ENCODE measurements at places on chromosomes 4 and X.
A peak's percentile ranks its signal among the peaks of the same experiment; 100 is the strongest.

- DNase-seq: no peak
Observed at GRCh38 chrX:115533485-115533884, 27.5 kb upstream of the PLS3 start.

GRCh38 chr4:173866322-173867026, 336.4 kb upstream of the HAND2 start:
- DNase-seq: no peak

- DNase-seq: no peak
Observed at GRCh38 chrX:2449135-2449886, 51.5 kb downstream of the DHRSX start.

DNA sequence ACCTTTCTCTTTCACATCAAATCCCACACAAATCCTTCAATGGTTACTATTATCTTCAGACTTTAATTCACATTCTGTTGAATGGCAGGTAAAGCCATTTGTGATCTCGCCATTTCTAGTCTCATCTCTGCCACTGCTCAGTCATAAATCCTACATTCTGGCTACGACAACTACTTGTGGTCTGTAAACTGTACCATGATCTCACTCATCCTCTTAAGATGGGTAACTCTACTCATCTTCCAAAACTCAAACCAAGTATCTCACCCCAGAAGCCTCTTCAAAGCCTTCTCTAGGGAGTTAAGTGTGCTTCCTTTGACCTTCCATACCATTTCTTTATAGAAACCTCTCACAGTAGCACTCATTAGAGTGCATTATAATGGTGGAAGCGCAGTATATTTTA, 101.8 kb downstream of the NEK1 start:
- no peak for DNase-seq

DNA sequence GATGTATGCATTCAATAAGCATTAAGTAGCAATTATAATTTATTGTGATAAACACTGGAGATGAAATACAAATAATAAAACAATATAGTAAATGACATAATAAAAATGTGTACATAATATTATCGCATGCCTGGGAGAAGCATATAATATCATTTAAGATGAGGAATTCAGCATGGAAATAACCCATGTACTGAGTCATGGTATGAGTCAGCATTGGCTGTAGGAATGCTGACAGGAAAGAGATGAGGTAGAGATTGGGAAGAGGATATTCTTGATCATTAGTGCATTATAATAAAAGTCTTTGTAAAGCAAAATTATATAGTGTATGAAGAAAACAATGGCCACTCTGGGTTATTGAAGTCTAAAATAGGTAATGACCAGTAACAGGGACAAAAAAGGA, 82.8 kb downstream of the MAGEB10 start:
- no peak for DNase-seq

- DNase-seq: no peak
Observed at GRCh38 chr4:73984736-73985527, 3.1 kb downstream of the PPBP start.

- DNase-seq: no peak
Observed at GRCh38 chr4:53563824-53564223, 27.5 kb downstream of the LNX1 start.

- DNase-seq: no peak
Observed at GRCh38 chr4:124641715-124642381, 70.7 kb downstream of the ANKRD50 start.

DNA sequence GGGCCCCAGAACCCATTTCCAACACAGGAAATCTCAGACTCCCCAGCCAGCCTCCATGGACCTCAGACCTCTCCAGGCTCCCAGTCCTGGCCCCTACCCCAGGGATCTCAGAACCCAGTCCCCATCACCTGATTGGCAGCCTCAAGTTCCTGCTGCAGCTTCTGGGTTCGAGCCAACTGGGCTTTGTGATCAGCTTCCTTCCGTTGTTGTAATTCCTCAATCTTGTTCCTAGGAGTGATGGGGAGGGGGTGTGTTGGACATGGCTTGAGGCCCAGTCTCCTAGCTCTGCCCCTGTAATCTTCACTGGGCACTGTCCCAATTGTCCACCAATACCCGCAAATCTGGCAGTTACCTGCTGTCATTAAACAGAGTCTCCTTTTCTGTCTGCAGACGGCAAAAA, 12.6 kb downstream of the GRIPAP1 start:
- DNase-seq: no peak

- no peak for DNase-seq
Observed at GRCh38 chr4:147078875-147079658, 133.4 kb upstream of the TTC29 start.

DNA sequence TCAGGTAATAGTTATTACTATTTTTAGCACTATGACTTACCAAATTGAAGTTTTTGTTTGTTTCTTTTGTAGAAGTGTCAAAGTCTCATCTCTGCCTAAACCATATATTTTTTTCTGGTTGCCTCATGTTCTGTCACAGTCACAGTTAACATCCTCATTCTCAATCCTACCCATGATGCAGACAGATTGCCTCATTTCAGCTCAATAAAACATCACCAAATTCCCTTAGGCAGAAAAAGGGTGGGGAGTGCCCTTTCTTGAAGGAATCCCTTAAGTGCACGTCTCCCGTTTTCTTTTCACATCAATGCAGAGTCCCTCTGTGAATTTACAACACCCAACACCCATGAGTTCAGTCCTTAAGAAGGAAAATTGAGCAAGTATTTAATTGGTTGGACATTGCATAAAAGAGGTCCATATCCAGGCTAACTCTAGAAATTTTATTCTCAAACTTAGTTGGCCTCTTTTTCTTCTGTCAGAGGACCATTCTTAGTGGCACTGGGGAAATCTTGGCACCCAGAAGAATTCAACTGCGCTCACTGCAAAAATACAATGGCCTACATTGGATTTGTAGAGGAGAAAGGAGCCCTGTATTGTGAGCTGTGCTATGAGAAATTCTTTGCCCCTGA, 103.7 kb upstream of the BMPR1B start:
- no peak for DNase-seq

GRCh38 chr4:108060686-108061321, 71.1 kb downstream of the HADH start:
- no peak for DNase-seq

DNA sequence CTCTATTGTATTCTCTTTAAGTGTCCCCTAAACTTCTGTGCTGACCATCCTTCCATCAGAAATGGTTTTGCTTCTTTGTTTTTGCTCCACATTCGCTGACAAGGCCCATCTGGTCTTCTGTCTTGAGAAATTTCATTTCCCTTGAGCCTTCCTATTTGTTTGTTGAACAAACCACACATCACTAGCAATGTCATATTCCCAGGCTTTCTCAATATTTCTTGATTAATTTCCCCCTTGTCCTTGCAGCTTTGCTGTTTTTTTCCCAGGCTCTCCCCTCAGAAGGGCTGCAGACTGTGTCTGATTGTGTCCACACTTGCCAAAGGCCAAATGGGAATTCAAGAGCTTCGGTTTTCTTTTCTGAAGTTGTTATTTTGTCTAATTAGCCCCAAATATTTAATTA, 158.9 kb downstream of the MID1IP1 start:
- no peak for DNase-seq

DNA sequence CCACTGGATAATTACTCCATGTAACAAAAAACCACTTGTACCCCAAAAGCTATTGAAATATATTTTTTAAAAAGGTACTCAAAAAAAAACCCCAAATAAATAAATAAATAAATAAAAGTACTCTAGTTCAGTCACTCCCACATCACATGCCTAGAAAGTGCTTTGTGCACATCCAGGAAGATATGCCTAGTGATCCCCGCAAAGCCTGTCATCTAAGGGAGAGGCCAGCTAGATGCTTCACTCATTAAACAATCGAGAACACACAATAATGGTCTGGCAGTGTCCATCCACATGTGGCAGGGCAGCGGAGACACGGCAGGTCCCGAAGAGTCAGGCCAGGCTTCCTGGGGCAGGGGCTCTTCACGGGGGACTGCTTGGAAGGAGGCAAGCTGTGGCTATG, 47.6 kb downstream of the RAB33B start:
- DNase-seq: no peak

- DNase-seq: no peak
Observed at GRCh38 chrX:153933748-153934147, 1.1 kb downstream of the NAA10 start.

DNA sequence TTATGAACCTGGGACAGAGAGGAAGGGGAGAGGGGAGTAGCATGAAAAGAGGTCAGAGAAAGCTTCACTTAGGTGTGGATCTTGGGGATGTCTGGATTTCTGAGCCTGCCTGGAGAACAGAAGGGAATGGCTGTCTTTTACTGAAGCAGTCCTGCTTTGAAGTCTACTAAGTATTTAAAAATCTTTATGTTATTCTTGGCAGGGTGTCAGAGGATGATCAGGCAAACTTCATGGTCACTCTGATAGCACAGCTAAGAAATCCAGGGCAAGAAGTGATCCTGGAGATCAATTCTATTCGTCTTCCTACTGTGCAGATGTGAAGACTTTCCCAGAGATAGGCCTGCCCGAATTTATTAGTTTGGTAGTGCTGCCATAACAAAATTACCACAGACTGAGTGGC, 464.4 kb upstream of the BOD1L1 start:
- DNase-seq: no peak

GRCh38 chr4:6847178-6847577, 62.4 kb upstream of the TBC1D14 start:
- no peak for DNase-seq

- no peak for DNase-seq
Observed at GRCh38 chr4:10731690-10732089, 47.1 kb upstream of the CLNK start.

- no peak for DNase-seq
Observed at GRCh38 chr4:123856689-123857545, 460.3 kb downstream of the SPRY1 start.

GRCh38 chrX:9888953-9889470, 78.1 kb upstream of the CLDN34 start:
- no peak for DNase-seq

GRCh38 chr4:73222466-73223257, 35.9 kb downstream of the ANKRD17 start:
- DNase-seq: peak; percentile 85

- no peak for DNase-seq
Observed at GRCh38 chrX:39462835-39463234, 634.9 kb downstream of the BCOR start.

GRCh38 chrX:826448-826847, 195.9 kb downstream of the SHOX start:
- DNase-seq: no peak

DNA sequence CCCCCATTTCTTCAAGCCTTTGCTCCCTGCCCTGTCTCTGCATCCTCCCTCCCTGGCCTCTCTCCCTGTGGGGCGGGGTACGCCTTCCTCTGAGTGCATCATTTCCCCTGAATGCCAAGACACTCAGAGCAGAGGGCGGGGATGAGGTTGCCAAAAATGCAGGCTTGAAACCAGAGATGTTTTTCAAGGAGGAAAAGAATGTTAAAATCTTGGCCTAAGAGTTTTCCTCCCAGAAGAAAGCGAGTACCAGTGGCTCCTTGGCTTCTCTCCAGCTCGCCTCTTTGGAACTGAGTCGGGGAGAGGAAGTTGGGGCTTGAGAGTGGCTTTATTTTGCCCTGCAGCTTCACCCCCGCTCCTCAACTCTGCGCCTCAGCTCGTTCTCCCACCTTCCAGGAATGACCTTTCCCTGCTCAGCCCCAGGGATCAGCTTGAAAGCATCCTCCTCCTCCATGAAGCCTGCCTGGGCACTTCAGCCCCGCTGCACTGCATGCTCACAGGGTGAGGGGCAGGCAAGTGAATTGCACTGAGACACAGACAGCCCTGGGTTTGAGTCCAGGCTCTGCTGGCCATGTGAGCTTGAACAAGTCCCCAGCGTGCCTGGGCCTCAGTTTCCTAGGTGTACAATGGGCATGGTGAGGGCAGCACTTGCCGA, 57.5 kb upstream of the SORCS2 start:
- no peak for DNase-seq

DNA sequence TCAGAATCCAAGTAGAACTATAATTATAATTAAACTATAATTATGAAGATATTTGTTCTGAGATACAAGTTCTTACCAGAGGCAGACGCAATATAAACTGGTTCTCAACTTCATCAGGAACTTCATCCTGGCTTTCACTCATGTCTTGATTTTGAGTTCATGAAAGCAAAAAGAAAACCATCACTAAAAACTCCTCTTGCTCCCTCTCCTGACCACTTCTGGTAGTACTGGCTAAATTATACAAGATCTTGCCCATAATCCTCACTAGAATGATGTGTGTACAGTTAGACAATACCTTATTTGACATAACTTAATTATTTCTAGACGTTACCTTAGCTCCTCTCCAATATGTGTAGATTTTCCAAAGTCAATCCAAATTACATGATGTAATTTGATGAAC, 3.7 kb downstream of the TAF7L start:
- no peak for DNase-seq

DNA sequence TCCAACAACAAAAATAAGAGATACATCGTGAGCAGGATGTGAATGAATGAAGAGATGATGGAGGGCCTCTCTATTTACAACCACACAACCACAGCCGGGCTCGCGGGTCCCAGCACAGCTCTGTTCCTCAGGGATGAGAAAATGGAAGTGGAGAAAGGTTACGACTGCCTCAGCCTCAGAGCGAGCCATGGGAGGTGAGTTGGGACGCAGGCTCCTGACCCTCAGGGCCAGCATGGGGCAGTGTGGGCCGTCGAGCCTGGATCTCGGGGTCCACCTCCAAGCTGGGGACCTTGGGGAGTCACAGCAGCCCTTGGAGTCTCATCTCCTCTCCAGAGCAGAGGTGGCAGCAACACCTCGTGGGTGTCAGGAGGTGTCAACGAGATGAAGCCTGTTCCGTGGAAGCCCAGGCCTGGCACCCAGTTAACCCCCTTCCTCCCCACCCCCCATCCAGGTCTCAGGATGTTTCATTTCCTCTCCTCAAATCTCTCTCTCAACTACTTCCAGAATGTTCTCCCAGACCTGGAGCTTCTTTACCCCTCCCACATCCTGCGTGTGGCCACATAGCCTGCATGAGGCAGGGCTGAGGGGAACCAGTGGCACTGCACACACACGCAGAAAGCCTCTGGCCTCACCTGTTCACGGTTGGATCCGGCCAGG, 25.9 kb downstream of the C4orf50 start:
- DNase-seq: no peak

GRCh38 chr4:3346146-3346545, 53.3 kb downstream of the RGS12 start:
- peak; percentile 43 for DNase-seq

DNA sequence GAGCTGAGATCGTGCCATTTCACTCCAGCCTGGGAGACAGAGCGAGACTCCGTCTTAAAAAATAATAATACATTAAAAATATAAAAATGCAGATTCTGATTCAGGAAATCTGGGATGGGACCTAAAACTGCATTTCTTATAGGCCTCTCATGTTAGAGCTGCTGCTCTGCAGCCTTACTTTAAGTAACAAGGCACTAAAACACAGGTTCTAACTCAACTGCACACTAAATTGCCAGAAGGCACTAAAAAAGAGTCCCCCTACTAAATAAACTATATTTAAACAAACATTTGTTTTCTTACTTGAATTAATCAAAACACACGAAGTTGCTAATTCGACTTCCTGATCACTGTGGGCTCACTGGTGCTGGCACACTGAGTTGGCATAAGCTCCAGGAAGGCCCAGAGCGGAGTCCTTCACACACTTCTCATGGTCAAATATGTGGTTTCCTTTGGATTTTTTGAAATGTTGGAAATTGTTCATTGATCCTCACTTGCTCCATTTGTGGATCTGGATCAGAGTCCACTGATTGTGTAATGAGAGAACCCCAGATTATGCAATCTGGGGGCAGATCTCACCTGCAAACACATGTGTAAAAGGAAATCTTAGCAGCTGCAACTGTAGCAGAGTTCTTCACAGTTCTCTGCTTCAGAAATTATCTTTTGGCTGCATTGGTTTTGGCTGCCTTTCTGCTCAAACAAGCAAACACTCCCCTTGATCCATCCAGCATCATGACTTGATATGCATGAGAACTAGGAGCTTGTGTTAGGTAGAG, 59.3 kb downstream of the AFF1 start:
- DNase-seq: no peak

Data from central memory CD4-positive, alpha-beta T cell (primary cell).